Activated CD4-positive, alpha-beta T cell treated with anti-CD3 and anti-CD28 coated beads, Interleukin-2, amount 50 U/mL, for 24 hours (primary cell): ENCODE measurements at places on chromosomes 5 and 9.

DNA sequence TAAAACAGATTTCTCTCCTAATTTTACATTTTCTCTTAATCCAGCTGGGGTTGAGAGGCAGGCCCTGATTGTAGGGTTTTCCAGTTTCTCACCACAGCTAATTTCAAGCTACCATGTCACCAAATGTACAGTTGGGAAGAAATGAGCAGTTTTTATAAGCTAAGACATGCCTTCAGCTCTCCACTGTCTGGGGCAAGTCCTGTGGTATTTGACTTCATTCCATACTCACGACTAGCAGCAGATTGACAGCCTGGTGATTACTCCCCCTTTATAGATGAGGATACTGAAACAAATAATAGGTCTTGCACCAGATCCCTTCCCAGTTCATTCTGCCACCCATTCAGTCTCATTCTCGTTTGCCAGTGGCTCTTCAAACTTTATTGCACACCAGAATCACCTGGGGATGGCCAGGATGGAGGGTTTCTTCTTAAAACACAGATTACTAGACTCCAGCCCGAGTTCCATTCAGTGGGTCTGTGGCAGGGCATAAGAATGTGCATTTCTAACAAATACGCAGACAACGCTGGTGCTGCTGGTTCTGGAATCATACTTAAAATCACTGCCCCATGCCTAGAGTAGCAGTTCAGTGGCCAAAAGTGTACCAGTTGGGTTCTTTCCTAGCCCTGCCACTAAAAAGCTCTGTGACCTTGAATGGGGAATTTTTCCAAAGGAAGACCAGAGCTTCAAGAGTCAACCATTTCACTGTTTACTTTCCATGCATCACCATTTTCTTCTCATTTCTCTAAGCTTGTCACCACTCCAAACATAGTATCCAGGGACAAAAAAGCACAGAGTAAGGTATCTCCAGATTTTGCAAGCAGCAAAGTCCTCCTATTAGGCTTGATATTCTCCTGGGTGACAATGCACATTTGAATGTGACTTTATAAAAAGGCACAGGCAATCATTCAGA is 64.3 kb downstream of the CSNK1A1 start:
- no peak for DNase-seq

DNA sequence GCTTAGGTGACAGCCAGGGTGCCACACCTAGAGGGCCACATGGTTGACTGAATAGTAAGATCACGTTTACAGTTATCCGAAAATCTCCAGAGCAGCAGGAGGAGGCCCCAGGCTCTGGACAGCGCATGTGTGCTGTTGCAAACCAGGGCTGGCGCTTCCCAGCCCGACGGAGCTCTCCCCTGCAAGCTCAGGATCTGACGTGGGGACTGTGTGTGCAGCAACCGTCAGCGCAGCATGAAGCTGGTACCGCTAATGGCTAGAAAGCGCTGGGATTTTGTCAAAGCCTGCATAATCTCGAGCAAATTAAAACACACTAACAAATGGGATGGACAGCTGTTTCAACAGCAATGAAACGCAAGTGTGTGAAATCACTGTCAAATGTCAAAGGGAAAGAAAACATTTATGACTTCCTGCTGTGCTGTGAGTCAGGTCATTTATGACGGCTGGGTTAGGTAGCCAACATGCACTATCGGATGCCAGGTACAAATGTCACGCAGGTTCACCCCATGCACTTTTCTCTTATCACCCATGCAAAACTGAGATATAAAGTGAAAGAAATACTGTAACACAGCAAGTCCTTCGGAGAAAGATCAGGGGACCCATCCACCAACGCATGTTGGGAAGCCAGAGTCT is 7.5 kb downstream of the SURF4 start:
- DNase-seq, result no peak

- no peak for DNase-seq
These were observed 35.5 kb downstream of the GADD45G start for GRCh38 chr9:89640361-89640760.

DNA sequence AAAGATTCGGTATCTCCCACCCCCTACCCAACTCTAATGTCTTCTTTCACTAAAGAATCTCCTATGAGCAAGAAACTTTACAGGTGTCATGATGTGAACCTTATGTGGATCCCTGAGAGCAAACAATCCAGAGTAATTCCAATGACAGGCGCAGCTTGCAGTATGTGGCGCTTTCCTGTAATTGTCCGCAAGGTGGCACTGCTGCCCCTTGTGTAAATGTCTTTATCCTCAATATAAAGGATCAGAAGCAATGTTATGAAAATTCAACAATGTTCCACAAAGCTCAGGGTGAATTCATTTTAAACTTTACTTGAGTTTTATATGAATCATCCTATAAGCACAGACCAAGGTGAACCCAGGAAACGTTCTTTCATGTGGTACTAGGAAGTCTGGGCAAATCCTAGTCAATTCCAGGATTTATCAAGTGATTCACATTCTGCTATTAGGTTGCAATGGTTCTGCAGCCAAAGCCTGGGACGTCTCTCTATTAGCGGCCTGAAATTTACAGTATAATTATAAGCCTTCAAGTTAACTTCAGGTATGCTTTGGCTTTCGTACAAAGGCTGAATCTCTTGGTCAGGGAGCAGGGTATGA is 113.7 kb downstream of the TRPM6 start:
- peak; percentile 53 for DNase-seq

- DNase-seq, result no peak
These were observed 1.0 kb upstream of the MXD3 start for GRCh38 chr5:177312649-177313181.

DNA sequence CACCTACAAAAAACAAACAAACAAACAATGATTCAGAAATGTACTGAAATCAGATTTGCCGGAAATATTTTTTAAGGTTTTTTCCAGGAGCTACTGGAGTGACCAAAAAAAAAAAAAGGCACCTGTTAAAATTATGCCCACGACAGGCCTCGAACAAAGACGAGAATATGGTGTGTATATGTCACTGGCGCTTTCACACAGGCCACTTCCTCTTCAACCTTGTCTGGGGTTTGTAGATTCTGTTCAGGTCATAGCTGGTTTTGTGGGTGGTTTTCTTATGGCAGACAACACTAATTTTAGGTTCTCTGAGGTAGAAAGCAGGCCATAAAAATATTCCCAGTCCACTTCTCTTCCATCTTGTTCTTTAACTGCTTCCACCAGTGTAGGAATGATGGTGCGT is 7.0 kb downstream of the NDUFB6 start:
- no peak for DNase-seq

DNA sequence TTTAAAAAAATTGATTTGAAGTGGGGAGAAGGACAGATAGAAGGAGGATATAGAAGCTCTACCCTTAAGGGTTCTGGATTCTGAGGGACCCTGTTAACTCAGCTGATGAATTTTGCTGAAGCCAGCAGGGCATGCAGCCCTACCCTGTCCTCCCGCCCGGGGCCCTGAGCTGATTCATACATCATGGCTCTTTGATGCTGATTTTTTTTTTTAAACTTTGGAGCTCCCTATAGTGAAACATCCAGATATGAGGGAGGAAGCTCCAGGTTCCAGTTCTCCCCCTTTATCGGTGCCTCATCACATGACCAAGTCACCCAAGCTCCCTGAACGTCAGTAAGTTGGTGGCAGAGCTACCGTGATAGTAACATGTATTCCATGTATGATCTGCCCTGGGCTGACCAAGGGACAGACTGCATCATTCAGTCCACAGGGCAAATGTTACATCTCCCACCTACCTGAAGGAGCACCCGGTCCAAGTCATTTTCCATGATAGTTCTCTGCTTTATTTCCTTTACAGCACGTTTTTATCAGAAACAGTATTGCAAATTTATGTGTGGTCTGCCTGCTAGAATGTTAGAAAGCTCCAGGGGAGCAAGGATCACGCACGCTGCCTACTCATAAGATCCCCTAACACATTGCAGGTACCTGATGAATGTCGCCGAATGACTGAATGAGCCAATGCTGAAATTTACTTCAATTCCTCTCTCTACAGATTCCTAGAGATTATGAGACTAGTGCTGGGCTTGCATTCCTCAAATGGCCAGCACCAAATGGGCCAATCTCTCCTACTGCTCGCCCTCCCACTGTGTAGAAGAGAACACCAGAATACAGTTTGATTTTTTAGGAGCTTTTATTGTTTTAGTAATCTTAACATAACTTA is 25.9 kb downstream of the SPARC start:
- DNase-seq, result no peak

DNA sequence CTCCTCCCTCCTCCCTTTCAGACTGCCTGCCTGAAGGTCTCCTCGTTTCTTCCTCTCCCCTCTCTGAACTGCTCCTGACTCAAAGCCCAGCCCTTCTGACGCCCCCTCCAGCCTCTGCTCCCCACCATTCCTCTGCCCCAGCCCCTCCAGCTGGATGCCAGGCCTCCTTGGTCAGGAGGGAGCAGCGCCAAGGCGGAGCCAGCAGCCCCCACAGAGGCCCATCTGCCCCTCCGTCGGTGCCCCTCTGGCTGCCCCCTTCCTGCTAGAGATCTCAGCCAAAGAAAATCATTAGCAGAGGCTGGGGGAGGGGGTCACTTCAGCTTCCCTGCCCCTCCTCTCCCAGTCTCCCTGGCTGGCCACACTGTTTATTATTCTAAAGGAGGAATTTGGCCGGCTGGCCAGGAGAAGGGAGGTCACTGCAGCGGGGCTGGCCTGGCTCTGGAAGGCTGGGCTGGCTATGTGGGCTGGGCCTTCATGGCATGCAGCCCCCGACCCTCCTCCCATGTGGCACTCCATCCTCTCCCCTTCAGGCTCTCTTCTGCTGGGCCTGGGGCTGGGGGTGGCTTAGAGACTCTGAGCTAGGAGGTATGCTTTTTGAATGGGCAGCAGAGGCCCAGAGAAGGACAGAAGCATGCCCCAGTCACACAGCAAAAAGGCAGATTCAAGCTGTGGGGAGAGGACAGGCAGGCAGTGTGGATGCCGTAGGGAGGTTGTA is 16.9 kb downstream of the PDGFRB start:
- no peak for DNase-seq

- DNase-seq, result no peak
These were observed 397.2 kb upstream of the CLINT1 start for GRCh38 chr5:158256096-158256495.

DNA sequence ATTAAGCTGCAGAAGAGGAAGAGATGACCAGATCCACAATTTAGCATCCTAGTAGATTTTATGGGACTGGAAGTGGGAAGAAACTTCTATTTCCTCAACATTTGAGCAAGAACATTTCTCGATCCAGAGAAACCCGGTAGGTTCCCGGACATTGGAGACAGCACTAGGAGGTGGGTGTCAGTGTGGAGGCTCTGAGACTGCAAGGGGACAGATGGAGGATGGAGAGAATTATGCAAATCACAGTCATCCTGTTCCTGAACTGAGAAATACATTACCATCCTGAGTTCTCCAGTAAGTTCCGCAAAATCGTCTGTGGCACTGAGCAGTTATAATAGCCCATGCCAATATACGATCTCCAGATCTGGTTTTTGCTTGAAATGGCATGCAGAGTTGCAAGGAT is 25.6 kb downstream of the GLDC start:
- DNase-seq, result no peak

GRCh38 chr9:84812355-84812754 is 142.8 kb downstream of the NTRK2 start:
- no peak for DNase-seq

DNA sequence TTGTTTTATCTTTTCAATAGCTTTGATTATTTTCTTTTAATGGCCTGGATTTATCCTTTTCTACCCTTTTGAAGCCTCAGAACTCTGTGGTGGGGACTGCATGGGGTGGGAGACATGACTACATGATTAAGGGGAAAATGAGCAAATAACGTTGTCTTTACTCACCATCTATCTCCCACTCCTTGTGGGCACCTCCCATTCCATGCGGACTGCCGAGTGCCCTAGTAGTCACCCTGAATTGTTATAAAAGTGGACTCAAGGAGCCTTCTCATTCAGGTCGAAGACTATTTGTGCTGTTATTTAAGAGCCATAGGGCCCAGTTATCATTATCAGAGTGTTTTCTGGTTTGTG is 281.8 kb downstream of the MLLT3 start:
- no peak for DNase-seq

- no peak for DNase-seq
These were observed 125.0 kb downstream of the TRIO start for GRCh38 chr5:14267991-14268708.

- DNase-seq, result no peak
These were observed 19.9 kb downstream of the ERBIN start for GRCh38 chr5:65946198-65946745.

GRCh38 chr5:89878140-89879132 is 531.1 kb downstream of the CETN3 start:
- no peak for DNase-seq

GRCh38 chr5:1319436-1320256 is 24.8 kb upstream of the TERT start:
- DNase-seq, result no peak

DNA sequence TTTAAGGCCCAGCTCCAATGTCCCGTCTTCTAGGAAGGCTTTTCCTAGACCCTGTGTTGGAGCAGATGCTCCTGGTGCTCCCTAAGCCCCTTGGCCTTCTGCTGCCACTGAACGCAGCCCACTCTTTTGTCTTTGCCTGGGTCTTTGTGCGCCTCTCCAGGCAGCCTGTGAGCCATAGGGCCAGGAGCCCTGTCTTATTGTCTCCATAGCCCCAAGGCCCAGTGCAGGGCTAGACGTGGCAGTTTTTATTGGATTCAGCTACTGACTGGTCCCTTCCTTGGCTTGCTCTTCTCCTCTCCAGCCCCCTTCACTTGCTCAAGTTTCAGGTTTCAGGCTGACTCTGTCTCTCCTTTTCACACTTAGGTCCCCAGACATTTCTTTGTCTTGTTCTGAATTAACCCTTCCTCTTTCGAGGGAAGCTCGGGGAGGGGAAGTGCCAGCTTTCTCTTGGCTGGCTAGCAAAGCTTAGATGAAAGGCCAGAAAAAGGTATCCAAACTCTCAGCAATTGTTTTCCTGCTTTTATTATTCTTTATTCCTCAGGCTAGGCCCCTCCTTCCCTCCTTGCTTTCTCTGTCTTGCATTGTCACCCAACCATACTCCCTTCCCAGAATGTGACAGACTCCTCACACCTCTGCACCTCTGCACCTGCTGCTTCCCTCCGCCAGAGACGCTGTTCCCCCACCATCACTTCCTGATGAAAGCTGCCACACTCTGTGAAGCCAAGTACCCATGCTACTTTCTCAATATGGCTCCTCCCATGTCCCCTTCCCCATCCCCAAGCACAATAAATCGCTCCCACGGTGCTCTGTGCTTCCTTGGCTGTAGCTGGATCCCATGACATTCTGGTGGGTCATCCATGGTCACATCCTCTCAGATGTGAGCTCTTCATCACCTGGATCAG is 101.6 kb upstream of the CPEB4 start:
- DNase-seq, result no peak

DNA sequence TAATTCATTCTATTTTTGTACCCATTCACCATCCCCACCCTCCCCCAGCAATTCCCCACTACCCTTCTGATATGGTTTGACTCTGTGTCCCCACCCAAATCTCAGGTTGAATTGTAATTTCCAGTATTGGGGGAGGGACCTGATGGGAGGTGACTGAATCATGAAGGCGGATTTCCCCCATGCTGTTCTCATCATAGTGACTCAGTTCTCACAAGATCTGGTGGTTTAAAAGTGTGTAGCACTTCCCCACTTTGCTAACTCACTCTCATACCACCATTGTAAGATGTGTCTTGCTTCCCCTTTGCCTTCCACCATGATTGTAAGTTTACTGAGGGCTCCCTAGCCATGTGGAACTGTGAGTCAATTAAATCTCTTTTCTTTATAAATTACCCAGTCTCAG is 25.9 kb upstream of the TESK1 start:
- DNase-seq, result peak; percentile 28

- DNase-seq, result no peak
These were observed 512.9 kb downstream of the EFNA5 start for GRCh38 chr5:107157809-107158208.

- DNase-seq, result no peak
These were observed 280.0 kb upstream of the EFNA5 start for GRCh38 chr5:107950776-107951175.

GRCh38 chr5:142904416-142904815 is 134.2 kb downstream of the ARHGAP26 start:
- DNase-seq, result no peak

- DNase-seq, result no peak
These were observed 820.7 kb upstream of the TYRP1 start for GRCh38 chr9:11872471-11872870.
